NCI-H524 (cell line): ENCODE measurements at places on chromosomes 7 and 10.

GRCh38 chr10:1380088-1380671 lies 324.0 kb downstream of the WDR37 start:
- DNase-seq = no peak

DNA sequence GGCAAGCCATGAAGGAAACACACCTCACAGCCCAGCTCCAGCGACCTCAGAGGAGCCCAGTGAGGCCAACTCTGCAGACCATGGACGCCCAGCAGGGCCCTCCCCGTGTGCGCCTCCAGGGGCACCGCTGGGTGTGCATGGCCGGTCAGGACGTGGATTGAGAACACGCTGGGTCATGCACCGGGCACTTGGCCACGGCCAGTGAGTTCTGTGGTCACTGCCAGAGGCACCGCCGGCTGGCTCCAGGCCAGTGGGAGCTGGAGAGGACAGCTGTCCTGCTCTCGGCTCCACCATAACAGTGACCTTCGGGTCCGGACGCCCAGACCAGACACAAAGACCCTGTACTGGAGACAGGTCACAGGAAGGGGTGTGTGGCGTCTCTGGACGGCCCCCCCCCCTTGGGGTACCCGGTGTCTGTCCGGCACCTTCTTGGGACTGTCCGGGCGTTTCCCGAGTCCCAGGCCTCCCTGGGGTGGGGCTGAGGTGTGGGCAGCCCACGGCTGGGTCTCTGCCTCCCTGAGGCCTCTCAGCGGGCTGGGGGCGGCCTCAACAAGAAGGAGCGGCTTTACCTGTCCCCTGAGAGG lies 50.4 kb upstream of the NKX6-2 start:
- DNase-seq = no peak

DNA sequence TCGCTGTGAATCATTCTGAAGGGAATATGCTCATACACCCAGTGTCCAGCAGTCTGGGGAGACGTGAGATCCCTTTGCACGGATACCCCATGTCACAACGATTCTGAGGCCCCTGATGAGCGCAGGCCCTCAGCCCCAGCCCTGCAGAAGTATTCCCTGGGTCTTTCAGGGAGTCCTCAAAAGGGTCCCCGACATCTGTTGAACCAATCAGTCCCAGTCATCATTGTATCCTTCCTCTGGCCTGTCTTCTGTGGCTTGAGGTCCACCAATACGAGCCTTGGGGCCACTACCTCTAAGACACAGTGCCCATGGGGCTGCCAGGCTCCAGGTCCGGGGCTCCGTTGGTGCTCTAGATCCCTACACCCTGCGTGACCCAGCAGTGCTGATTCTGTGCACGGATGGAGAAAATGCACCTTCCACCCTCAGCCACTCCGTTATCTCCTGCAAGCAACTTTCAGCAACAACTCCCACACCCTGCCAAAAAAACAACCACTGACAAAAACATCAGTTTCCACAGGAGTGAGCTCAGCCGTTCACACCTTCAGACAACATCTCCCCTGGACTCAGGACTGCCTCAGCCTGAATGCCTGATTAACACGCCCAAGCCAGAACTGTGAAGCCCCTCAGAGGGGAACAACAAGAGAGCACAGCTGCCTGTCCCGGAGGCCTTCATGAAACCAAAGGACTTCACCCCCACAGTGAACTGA lies 46.9 kb upstream of the KDM7A start:
- no peak for DNase-seq

DNA sequence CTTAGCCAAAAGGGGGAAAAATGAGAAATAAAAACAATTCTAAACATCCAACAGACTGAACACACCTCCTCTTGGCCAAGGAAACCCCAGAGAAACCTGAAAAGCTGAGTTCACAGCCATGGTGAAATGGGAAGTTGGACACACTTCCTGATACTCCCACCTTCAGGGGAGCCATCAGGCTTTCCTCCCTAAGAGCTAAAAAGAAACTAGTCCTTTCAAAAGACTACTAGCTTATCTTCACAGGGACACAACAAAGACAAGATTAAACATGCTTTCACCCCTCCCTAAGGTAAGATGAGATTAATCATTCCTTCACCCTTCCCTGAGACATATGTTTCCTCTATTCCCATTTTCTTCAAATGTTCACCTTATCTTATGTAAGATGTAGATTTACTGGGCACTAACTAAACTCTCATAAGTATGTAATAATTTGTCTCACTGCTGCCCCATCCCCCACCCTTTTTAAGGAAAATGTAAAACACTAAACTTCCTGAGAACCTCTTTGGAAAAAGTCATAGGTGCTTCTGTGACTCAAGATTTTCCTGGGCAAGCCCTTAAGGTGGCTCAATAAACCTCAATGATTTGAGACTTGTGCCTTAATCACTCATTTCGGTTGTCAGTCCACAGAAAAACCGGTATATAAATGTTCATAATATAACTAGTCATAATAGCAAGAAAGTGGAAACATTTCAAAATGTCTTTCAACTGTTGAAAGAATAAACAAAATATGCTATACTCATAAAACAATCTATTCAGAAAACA lies 40.5 kb downstream of the HTR7 start:
- DNase-seq = no peak

DNA sequence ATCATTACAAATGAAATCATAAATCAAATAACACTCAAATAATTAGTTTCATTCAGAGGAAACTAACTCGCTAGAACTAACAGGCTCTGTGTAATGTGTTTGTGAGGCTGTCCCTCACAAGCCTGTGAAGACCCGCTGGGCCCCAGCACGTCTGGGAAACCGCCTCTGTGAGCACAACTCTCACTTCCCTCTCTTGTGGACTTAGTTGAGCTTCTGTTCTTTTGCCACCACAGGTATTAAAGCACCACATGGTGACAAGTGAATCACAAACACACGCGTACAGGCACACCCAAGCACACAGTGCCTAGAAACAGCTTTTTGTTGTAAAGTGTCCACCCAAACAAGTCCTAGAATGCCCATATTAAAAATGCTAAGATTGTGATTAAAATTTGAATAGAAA lies 51.0 kb downstream of the ZNF777 start:
- DNase-seq = no peak

- no peak for DNase-seq
Observed at GRCh38 chr10:127966875-127967274, 60.0 kb downstream of the PTPRE start.

DNA sequence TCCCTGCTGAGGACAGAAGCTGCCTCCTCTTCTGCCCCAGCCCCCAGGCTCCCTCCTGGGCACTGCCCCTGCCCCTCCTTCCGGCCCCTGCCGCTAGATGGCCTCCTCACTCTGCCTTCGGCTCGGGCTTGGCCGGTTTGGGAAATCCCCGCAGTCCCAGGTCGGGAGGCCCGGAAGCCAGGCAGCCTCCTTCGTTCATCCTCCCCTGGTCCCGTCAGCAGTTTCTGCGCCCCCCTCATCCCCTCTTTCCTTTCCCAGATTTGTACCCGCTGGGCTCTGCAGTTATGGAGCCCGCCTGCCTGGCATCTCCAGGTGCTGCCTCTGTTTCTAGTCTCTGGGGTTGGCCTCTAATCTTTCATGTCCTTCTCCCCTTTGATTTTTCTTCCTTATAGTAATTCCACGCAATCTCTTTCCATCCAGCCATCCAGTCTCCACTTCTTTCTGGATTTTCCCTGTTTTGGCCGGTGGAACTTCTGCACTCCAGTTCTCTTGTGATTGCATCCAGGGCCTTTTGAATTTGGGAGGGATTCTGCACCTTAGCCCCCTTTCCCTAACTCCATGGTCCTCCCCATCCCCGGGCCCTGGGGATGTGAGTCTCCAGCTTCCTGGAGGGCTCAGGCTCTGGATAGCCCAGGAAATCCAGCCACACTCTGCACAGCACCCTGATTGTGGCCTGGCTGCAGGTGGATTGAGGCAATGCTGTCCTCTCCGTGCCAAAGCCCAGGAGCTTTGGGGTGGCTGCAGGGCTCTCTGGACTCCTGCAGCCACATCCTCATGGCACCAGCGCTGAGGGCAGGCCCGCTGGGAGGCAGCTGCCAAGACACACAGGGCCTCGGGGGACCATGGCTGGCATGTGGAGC lies 3.3 kb upstream of the SHH start:
- DNase-seq = no peak

GRCh38 chr7:106425017-106425719 lies 140.4 kb upstream of the NAMPT start:
- DNase-seq = no peak

DNA sequence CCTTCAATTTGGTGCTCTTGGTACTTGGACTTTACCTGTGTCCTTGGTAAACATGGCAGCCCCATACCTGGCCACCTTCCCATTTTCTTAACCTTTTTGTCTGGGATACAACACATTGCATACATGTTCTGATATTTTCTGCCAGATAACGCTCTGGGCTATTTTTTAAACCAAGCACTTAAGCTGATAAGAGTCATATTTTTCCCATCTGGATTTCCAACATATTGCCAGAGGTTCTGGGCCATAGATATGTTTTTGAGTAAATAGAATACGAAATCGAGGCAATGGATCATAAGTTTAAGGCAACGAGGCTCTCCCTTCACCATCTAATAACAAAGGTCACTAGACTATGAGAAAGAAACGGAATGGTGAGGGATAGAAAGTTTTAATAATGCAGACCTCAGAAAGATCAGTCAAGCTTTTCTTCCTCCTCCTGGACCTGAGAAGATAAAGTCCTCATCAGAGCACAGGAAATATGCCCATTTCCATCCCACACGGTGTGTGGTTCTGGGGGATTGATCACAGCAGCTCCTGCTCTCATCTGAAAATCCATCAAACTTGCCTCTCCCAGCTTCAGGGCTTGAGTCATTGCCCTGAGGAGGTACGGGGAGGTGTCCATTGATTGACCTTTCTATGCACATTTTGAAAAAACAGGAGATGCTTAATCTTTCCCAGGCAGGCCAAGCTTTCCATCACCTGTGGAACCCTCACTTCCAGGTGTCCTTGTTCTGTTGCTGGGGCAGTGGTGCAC lies 257.2 kb downstream of the GFRA1 start:
- no peak for DNase-seq

DNA sequence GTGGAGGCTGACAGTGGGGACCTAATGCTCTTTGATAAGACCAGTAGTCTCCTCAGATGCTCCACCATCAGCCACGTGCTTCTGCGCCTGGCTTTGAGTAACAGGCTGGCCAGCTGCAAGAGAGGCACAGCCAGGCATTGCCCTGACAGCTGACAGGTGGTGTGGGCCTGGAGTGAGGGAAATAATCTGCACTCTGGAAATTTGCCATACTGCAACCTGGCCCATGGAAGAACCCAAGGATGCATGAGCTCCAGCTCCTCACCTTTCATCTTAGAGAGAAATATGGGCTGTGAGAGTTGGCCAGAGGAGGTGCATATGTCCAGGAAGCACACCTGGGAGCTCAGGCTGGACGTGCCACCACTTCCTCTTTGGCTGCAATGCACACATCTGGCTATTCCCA lies 118.9 kb downstream of the PLXDC2 start:
- peak; percentile 71 for DNase-seq

GRCh38 chr7:148915211-148915610 lies 31.1 kb upstream of the EZH2 start:
- no peak for DNase-seq

GRCh38 chr10:77608281-77608680 lies 29.3 kb downstream of the KCNMA1 start:
- no peak for DNase-seq
